ENCODE measurements at places on chromosomes 3 and 15. TPM values are rescaled to one million over a fixed set of nuclear protein-coding genes. Genes with fewer than 3 reads are reported as not detected.

- peak overlapping the region; percentile 70 for H3K4me3 ChIP-seq
- H3K4me1 ChIP-seq, result peaks cover 9% of the 10 kb centered on the region
- no peak for DNase-seq
Measured at GRCh38 chr3:155079468-155079745, 712 bp upstream of the MME start.

- H3K27ac ChIP-seq, result no peak overlapping the region
- H3K4me1 ChIP-seq, result peaks cover 2% of the 10 kb centered on the region
- H3K4me3 ChIP-seq, result no peak overlapping the region
- peaks cover 11% of the 10 kb centered on the region for H3K27me3 ChIP-seq
Measured at GRCh38 chr3:23999012-23999641, 54.0 kb downstream of the NR1D2 start.

DNA sequence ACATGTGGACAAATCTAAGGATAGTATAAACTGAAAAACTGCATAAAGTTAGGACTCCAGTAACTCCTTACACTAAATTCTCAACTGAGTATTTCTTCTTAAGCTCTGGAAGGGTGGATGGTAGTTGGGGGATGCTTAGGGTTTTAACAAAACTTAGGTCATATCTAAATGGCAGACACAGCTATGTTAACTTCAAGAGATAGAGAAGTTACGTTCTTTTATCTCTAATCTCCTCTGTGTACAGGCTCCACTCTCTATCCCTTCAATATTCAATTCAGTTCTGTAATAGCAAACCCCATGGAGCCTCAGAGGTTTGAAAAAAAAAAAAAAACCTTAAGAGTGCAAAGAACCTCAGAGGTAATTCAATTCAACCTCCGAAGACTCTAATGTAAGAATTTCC, 3.1 kb downstream of the CMTM6 start:
- no peaks in the 10 kb centered on the region for H3K27me3 ChIP-seq
- H3K4me1 ChIP-seq, result peaks cover 28% of the 10 kb centered on the region
- no peak overlapping the region for H3K4me3 ChIP-seq
- peaks cover 7% of the 10 kb centered on the region for H3K36me3 ChIP-seq

DNA sequence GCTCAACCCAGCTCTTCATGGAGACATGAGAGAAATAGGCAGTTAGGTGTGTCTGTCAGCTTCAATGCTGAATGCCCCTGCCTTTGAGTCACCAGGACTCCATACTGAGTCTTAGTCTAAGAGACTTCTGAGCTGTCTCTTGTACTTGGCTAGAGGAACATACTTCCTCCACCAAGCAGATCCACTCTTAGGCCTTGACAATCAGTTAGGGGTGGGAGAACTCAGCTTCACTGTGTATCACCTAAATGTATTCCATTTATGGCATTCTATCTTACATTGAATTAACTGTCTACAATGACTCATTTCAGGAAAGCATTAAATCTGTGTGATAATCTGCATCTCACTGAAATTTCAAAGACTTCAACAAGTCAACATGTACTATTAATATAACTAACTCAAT, 66.0 kb downstream of the STAC start:
- peaks cover 3% of the 10 kb centered on the region for H3K27me3 ChIP-seq
- H3K27ac ChIP-seq, result no peak overlapping the region
- no peak overlapping the region for H3K4me3 ChIP-seq
- no peaks in the 10 kb centered on the region for H3K36me3 ChIP-seq

DNA sequence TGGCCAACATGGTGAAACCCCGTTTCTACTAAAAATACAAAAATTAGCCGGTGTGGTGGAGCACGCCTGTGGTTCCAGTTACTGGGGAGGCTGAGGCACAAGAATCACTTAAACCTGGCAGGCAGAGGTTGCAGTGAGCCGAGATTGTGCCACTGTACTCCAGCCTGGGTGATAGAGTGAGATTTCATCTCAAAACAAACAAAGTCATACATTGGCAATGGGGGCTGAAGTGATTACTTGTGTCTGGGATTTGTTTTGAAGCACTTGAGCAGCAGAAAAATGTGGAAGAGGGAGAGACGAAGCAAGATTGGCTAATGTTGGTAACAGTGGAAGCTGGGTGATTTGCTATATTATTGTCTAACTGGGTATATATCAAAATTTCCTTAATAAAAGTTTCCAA, 13.4 kb upstream of the TMEM40 start:
- no peaks in the 10 kb centered on the region for H3K4me1 ChIP-seq
- H3K27ac ChIP-seq, result no peak overlapping the region
- H3K4me3 ChIP-seq, result no peak overlapping the region
- no peaks in the 10 kb centered on the region for H3K36me3 ChIP-seq
- H3K27me3 ChIP-seq, result peaks cover 11% of the 10 kb centered on the region

DNA sequence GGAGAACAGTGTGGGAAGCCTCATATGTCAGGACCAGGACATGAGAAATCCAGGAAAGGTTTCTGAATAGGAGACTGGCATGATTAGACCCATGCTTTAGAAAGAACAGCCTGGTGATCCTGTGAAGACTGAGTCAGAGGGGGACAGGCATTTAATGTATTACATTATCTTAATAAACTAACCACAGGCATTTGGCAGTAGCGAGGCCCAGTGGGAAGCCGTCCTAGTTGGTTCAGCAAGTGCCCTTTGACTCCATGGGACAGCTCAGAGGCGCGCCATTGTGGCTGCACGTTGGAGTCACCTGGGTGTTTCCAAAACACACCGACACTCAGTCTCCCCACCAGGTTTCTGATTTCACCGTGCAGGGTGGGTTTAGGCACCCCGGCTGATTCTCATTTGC, 90.5 kb upstream of the DGKG start:
- peaks cover 23% of the 10 kb centered on the region for H3K27me3 ChIP-seq
- no peaks in the 10 kb centered on the region for H3K36me3 ChIP-seq
- H3K4me1 ChIP-seq, result no peaks in the 10 kb centered on the region

GRCh38 chr3:191008074-191008473, 145.6 kb upstream of the GMNC start:
- H3K27me3 ChIP-seq, result peaks cover 5% of the 10 kb centered on the region
- no peaks in the 10 kb centered on the region for H3K36me3 ChIP-seq
- H3K4me1 ChIP-seq, result peaks cover 12% of the 10 kb centered on the region
- H3K27ac ChIP-seq, result no peak overlapping the region

DNA sequence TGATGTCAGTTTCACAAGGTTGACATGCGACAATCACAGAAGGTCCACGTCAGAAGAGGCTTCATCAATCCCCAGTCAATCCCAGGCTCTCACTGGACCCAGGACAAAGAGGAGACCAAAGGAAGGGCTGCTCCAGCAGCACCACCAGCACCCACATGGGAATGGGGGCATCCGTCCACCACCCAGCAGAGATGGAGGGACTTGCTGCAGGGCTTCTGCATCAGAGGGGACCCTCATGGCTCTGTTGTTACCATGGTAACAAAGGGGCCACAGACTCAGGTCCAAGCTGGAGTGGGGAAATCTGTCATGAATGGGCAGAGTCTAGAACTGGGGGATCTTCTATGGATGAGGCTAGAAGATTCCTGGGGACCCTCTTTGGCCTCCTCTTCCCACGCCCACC, 13.1 kb downstream of the PLA2G4F start:
- DNase-seq, result no peak
- peaks cover 4% of the 10 kb centered on the region for H3K27me3 ChIP-seq
- no peaks in the 10 kb centered on the region for H3K36me3 ChIP-seq
- no peak overlapping the region for H3K4me3 ChIP-seq

DNA sequence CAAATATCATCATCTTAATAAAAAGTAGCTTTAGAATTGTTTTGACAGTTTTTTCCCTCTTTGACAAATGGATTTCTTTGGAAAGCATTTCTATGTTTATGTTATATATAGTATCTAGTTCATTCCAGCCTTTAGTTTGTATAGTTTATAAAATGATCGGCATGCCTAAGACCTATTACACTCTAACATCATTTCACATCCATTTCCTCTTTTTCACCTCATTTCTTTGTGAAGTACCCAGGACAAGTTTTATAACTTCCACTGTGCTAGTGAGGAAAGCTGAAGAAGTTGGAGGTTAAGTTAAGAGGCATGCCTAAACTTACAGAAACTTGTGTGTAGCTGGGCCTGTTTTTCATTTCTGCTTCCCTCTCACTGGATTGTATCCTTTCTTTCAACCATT, 178.4 kb downstream of the TP63 start:
- no peaks in the 10 kb centered on the region for H3K36me3 ChIP-seq
- peaks cover 59% of the 10 kb centered on the region for H3K27me3 ChIP-seq
- no peak overlapping the region for H3K4me3 ChIP-seq
- no peak overlapping the region for H3K27ac ChIP-seq
- DNase-seq, result no peak

GRCh38 chr15:64426845-64427465, 33.4 kb upstream of the ZNF609 start:
- H3K27me3 ChIP-seq, result no peaks in the 10 kb centered on the region
- no peak overlapping the region for H3K27ac ChIP-seq
- no peak overlapping the region for H3K4me3 ChIP-seq
- H3K36me3 ChIP-seq, result peaks cover 18% of the 10 kb centered on the region

GRCh38 chr3:140706360-140706759, 28.5 kb downstream of the TRIM42 start:
- H3K4me1 ChIP-seq, result peaks cover 4% of the 10 kb centered on the region
- H3K4me3 ChIP-seq, result no peak overlapping the region
- H3K36me3 ChIP-seq, result peaks cover 2% of the 10 kb centered on the region
- no peak for DNase-seq

- H3K4me1 ChIP-seq, result peaks cover 3% of the 10 kb centered on the region
- H3K36me3 ChIP-seq, result no peaks in the 10 kb centered on the region
- DNase-seq, result no peak
- H3K4me3 ChIP-seq, result no peak overlapping the region
- peak overlapping the region; percentile 53 for H3K27ac ChIP-seq
Measured at GRCh38 chr3:79937567-79937966, 169.8 kb upstream of the ROBO1 start.

GRCh38 chr3:169658311-169658931, 5.1 kb downstream of the MECOM start:
- peak overlapping the region; percentile 89 for H3K27ac ChIP-seq
- peak overlapping the region; percentile 68 for H3K4me3 ChIP-seq
- no peak for DNase-seq
- peaks cover 41% of the 10 kb centered on the region for H3K4me1 ChIP-seq
- H3K27me3 ChIP-seq, result no peaks in the 10 kb centered on the region
- peaks cover 5% of the 10 kb centered on the region for H3K36me3 ChIP-seq

GRCh38 chr3:129603561-129603942, 2.9 kb downstream of the PLXND1 start:
- peaks cover 4% of the 10 kb centered on the region for H3K4me1 ChIP-seq
- peaks cover 1% of the 10 kb centered on the region for H3K36me3 ChIP-seq
- H3K27ac ChIP-seq, result no peak overlapping the region
- peaks cover 54% of the 10 kb centered on the region for H3K27me3 ChIP-seq
- no peak overlapping the region for H3K4me3 ChIP-seq
- DNase-seq, result no peak

DNA sequence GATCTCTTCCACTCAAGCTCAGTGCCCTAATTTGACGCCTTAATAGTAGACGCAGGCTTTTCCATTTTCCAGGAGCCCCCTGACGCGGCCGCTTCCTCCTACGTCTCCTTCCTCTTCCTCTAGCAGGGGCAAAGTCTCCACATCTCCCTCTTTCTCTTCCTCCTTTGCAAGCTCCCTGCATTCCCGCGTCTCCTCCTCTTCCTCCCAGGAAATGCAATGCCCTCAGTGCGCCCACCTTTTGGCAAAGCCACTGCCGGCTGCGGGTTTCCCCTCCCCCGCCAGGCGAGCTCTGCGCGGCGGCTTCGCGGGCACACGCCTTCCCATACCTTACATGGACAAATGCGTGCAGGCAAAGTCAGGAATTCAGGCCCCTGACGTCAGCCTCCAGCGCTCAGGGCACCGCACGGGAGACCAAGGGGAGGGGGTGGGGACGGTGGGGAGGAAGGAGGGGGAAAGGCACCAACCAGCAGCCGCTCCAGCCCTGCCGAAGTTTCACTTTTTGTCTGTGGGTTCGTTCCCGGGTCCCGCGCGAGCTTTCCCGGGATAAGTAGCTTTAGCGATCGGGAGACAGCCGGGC, 432 bp upstream of the LPP start:
- H3K36me3 ChIP-seq, result no peaks in the 10 kb centered on the region
- H3K4me1 ChIP-seq, result peaks cover 41% of the 10 kb centered on the region
- H3K4me3 ChIP-seq, result peak overlapping the region; percentile 93
- DNase-seq, result peak; percentile 77

DNA sequence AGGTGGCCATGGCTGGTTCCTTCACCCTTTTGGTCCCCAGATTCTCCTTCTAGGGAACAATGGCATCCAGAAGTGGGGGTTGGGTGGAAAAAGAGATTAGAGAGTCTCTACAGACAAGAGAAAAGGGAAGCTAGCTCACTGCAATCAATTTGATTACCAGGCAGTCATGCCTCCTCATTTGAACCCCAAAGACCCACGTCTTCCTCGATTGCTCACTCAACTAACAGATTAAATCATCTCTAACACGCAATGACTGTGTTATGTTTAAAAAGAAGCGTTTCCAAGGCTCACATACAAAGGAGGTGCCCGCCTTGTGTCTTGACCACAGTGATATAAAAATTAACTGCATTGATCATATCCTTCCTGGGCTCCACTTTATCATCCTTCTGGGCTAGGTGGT, 57.6 kb downstream of the BHLHE40 start:
- H3K27me3 ChIP-seq, result peaks cover 22% of the 10 kb centered on the region
- no peak for DNase-seq
- H3K4me1 ChIP-seq, result no peaks in the 10 kb centered on the region
- H3K4me3 ChIP-seq, result no peak overlapping the region

- no peaks in the 10 kb centered on the region for H3K27me3 ChIP-seq
- H3K27ac ChIP-seq, result no peak overlapping the region
- no peak overlapping the region for H3K4me3 ChIP-seq
- peaks cover 24% of the 10 kb centered on the region for H3K36me3 ChIP-seq
- H3K4me1 ChIP-seq, result peaks cover 2% of the 10 kb centered on the region
Measured at GRCh38 chr15:77464129-77464865, 43.6 kb downstream of the HMG20A start.

DNA sequence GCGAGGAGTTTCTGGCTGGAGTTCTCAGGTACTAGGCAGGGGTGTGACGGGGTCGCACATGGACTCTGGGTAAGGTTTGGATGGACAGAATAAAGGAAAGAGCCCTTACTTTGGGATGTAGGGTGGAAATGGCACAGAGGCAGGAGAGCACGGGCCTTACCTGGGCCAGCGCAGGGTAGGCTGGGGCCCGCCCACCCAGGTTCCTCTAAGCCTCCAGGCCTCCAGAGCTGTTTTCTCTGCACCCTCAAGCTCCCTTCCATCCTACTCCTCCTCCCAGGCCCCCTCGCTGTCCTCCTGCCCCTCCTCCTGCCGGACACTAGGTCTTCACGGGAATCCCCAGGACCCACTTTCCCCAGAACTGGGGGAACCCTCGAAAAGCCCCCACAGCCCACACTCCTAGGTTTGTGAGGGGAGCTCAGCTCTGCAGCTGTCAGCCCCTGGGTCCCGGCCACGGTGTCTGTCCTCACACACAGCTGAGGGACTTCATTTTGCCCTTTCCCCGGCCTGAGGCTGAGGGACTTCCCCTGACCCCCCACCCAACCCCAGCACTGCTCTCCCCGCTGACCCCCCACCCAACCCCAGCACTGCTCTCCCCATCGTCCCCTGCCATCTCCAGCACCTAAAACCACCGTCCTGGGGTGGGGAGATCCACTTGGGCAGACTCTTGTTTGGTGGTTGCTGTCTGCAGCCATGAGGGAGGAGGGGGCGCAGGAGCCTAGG, 53.0 kb upstream of the PCSK6 start:
- H3K4me1 ChIP-seq, result peaks cover 2% of the 10 kb centered on the region
- H3K27ac ChIP-seq, result peak overlapping the region; percentile 42
- H3K4me3 ChIP-seq, result no peak overlapping the region
- DNase-seq, result no peak
- H3K27me3 ChIP-seq, result peaks cover 26% of the 10 kb centered on the region

- H3K4me3 ChIP-seq, result no peak overlapping the region
- H3K27ac ChIP-seq, result no peak overlapping the region
- H3K36me3 ChIP-seq, result peaks cover 1% of the 10 kb centered on the region
- DNase-seq, result no peak
- peaks cover 17% of the 10 kb centered on the region for H3K27me3 ChIP-seq
Measured at GRCh38 chr3:66582721-66583423, 82.0 kb upstream of the LRIG1 start.

NANOGP8 gene
- total RNA-seq, result 0.36 TPM

STARD9 gene
- 1.8 TPM for total RNA-seq

SPINK8 gene
- total RNA-seq, result not detected

OCA2 gene
- 0.79 TPM for total RNA-seq

RAB8B gene
- total RNA-seq, result 37.2 TPM

COL7A1 gene
- 38.4 TPM for total RNA-seq

RPL35A gene
- 1,216 TPM for total RNA-seq

XIRP1 gene
- total RNA-seq, result 0.16 TPM

All from progenitor cell of endocrine pancreas (in vitro differentiated cells).